Glutamatergic neuron (in vitro differentiated cells): ENCODE measurements at places on chromosomes 6 and 20.

DNA sequence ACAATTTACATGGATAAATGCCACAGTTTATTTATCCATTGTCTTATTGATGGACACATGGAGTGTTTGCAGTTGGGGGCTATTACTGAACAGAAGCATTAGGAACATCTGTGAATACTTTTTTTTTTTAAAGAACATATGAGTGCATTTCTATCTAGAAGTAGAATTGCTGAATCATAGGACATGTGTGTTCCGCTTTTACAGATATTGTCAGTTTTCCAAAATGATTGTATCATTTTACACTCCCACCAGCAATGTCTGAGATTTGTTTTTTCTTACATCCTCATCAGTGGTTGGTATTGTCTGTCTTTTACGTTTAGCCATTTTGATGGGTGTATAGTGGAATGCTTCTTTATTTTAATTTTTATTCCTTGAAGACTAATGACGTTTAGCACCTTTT, 42.0 kb upstream of the ASIP start:
- no peak for DNase-seq

DNA sequence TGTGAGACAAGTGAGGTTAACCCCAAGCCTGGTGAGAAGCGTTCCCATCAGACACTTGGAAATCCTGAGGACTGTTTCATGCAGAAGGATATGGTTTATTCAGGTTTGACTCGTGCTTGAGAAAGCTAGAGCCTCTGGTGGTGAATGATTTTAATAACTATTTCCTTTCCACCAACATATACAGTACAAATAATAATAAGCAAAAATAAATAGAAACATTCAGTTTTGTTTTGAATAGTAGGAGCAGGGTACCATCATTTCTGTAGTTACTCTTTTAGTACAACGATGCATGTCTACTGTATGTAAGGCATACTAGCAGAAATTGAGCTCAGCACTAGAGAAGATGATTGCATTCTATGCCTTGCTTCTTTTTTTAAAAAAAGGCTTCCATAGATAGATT, 33.5 kb downstream of the PLG start:
- no peak for DNase-seq

DNA sequence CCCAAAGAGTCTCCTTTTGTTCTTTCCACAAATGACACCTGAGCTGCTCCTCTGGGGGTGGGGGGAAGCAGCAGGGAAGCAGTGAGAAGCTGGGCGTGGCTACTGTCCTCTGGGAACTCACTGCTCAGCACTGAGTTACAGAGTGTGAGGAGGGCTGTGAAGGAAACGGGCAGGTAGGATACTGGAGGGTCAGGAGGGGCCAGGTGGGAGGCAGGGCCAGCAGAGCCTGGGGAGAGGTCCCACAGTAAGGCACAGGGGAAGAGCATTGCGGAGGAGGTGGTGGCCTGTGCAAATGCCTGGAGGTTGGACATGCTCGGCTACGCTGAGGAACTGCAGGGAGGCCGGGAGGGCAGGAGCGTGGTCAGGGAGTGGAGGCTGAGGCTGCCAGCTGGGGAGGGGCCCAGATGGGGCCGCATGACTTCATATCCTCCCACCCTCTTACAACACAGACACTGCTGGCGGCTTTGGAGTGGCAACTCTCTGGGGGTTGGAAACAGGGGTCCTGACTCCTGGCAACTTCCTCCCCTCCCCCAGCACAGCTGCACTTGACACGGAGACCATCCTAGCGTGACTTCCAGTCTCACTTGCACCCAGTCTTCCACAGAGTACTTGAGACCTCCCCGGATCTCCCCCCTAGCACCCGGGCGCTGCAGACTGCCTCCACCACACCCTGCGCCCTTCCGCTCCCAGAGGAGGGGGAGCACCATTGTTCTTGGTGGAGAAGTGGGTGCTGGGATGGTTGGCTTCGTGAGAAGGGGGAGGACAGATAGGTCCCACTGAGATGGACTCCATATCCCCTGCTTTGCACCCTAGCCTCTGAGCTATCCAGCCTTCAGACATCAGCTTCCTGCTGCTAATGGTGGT, 34.2 kb downstream of the RBM38 start:
- DNase-seq: no peak

GRCh38 chr6:2197177-2197671, 48.2 kb downstream of the GMDS start:
- no peak for DNase-seq

DNA sequence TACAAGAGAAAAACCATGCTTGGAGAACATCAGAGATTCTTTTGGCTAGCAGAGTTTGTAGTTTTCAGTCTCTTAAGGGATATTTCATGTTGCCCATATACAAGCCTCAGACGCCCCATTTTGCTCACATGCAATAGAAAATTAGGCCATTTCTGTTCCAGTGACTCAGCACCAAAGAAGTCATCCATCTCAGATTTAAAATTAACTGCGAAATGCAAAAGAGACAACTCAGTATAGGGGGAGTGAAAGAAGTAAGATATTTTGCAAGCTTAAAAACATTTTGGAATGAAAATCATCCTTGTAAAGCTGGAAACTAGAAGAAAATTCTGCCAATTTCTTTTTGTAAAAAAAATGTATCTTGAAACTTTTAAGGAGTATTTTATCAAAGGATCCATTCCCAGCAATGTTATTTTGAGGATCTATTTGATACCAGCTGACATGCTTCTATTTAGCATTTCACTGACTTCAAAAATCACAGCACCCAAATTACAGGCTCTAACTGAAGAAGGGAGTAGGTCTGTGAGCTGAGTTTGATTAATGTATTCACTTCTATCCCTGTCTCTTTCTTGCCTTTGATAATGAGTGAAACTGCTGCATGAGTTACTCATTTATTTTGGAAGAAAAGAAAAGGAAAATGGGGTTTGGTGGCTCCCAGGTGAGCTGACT, 223.7 kb upstream of the SULF2 start:
- DNase-seq: no peak

DNA sequence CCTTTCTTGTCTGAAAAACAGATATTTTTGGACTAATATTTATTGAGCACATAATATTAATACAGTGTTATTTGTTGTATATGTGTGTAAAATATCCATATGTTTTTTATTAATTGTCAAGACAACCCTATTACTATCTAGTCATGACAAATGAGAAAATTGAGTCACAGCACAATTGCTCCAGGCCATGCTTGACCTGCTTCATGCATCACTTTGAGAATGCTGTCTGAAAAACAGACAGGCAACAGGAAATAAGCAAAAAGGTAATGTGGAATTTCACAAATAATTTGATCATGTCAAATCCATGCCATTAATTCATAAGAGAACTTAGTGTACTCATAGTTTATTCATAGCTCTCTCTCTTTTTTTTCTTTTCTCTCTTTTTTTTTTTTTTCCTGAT, 246.5 kb downstream of the RIMS1 start:
- no peak for DNase-seq

DNA sequence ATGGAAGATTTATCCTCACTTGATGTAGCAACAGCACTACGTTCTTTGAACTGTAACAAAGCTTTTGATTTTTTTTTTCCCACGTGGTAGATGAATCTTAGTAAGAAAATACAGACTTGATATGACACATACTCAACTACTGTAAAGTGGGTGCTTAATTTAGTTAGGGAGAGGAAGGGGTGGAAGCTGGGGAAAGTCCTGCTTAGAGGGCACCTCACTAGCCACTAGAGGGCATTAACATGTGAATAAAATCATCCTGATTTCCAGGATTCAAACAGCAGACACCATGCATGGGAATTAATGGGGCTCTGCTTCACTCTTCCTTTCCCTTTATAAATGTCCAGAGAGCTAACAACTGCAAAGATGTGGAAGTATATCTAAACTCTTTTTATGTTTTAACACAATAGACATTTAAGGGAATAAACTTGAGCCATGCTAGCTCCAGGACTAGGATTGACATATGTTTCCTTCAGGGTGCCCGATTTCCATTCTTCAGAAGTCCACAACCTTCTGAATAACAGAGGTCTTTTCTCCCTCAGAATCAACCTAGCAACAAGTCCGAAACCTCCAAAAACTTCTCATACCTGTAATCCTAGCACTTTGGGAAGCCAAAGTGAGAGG, 250.1 kb downstream of the ATXN1 start:
- DNase-seq: no peak

DNA sequence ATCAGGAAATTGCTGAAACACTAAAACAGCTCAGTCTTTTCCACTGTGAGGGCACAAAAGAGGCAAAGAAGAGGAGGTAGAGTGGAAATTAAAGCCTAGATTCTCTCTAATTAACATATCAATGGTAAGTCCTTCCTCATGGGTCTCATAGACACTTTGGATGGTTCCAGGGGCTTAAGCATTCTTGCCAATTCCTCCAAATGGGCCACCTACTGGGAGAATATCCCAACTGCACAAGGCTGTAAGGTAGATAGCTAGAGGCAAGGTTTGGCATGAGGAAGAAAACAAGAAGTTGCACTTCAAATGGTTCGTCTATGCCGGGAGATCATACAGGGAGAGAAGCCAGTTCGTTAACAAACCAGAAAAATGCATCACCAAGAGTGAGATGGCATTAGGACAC, 107.6 kb upstream of the KHDRBS2 start:
- DNase-seq: no peak
